ENCODE measurements at places on chromosomes 5 and 9. TPM values are rescaled to one million over a fixed set of nuclear protein-coding genes. Genes with fewer than 3 reads are reported as not detected.
A peak's percentile ranks its signal among the peaks of the same experiment; 100 is the strongest.

The RNF208 gene
- 0.43 TPM for total RNA-seq

- H3K36me3 ChIP-seq, result no peaks in the 10 kb centered on the region
- no peaks in the 10 kb centered on the region for H3K27me3 ChIP-seq
- no peak overlapping the region for H3K4me3 ChIP-seq
- H3K4me1 ChIP-seq, result no peaks in the 10 kb centered on the region
- no peak overlapping the region for H3K27ac ChIP-seq
- DNase-seq, result no peak
These were observed 25.4 kb upstream of the RASA1 start for GRCh38 chr5:87242242-87242641.

GRCh38 chr5:56620903-56621677 lies 194.3 kb upstream of the MAP3K1 start:
- H3K27ac ChIP-seq, result no peak overlapping the region
- no peak for DNase-seq
- no peak overlapping the region for H3K4me3 ChIP-seq
- H3K36me3 ChIP-seq, result no peaks in the 10 kb centered on the region

- H3K4me3 ChIP-seq, result peak overlapping the region; percentile 10
- peak; percentile 30 for DNase-seq
- H3K36me3 ChIP-seq, result peaks cover 9% of the 10 kb centered on the region
- peak overlapping the region; percentile 95 for H3K27ac ChIP-seq
- peaks cover 57% of the 10 kb centered on the region for H3K4me1 ChIP-seq
These were observed 142.4 kb downstream of the ELAVL2 start for GRCh38 chr9:23683611-23684061.

GRCh38 chr5:154868702-154869101 lies 10.3 kb downstream of the CNOT8 start:
- no peaks in the 10 kb centered on the region for H3K27me3 ChIP-seq
- DNase-seq, result peak; percentile 62
- peaks cover 53% of the 10 kb centered on the region for H3K36me3 ChIP-seq
- no peak overlapping the region for H3K27ac ChIP-seq

DNA sequence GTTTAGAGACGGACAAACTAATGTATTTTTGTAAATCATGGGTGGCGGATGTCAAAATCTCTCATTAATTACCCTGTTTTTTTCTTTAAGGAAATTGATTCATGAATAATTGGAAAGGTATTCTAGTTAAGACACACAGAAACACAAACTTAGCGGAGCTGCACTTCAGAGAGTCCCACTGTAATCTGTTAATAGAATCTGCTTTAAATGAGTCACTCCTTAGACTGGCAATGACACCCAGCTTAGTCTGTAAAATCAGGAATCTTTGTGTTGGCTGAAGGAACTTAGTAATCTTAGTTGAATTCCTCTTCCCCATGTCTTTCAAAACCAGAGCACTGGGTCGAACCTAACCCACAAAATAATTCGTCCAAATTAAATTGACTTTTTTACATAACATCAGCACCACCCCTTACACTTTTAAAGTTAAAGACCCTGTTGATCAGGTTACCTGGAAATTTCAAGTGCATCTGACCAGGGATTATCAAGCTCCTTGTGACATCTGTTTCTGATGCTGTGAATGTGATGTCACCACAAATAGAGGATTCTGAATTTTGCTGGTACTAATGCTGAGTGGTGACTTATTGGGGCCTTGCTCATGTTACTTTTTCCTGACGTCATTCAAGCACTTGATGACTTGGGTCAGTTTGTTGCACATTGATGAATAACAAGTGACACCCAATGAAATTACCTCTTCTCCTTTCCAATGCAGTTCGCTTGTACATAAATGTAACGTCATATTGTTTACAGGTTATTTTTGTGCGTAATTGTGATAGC lies 313.6 kb downstream of the KCTD16 start:
- H3K4me1 ChIP-seq, result no peaks in the 10 kb centered on the region
- H3K4me3 ChIP-seq, result no peak overlapping the region
- H3K27me3 ChIP-seq, result no peaks in the 10 kb centered on the region
- DNase-seq, result no peak
- no peaks in the 10 kb centered on the region for H3K36me3 ChIP-seq

DNA sequence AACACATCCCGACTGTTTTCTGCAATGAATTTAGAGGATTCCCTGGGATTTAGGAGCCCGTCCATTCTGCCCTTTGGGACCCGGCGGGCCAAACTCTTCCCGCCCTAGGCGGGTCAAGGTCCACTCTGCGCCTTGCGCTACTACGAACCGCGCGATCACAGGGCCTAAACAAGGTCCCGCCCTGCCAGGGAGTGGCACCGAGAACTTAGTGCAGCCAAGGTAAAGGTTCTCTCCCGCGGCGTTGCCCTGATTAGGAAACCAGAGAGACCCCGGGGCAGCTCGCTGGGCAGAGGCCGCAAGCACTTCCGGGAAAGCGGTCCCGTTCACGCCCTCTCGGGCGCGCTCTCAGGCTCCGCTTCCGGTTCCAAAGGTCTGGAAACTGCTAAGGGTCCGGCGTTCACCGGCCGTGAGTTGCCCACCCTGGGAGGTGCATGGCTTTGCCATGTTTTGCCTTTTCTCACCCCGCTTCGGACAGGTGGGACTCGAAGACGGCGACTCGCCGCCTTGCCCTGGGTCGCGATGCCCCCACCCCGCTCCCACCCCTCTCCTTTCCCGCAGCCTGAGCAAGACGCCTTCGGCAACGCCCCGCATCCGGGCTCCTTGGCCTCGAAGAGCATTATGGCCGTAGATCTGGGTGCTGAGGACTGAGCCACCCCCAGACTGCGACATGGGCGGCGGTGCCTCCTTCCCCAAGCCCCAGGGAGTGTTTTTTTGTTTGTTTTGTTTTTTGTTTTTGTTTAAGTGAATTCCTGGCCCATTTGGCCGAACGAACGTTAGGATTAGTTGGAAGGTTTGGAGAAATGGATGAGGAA lies 23.4 kb downstream of the HNRNPK start:
- H3K36me3 ChIP-seq, result no peaks in the 10 kb centered on the region
- DNase-seq, result peak; percentile 52
- peak overlapping the region; percentile 61 for H3K4me3 ChIP-seq
- H3K27ac ChIP-seq, result peak overlapping the region; percentile 60
- H3K27me3 ChIP-seq, result no peaks in the 10 kb centered on the region

The TEX10 gene
- total RNA-seq, result 92.4 TPM

- DNase-seq, result no peak
- no peak overlapping the region for H3K27ac ChIP-seq
- no peaks in the 10 kb centered on the region for H3K27me3 ChIP-seq
- no peak overlapping the region for H3K4me3 ChIP-seq
- no peaks in the 10 kb centered on the region for H3K36me3 ChIP-seq
These were observed 211.5 kb upstream of the NREP start for GRCh38 chr5:111968459-111968858.

- H3K27ac ChIP-seq, result no peak overlapping the region
- H3K4me3 ChIP-seq, result no peak overlapping the region
- no peaks in the 10 kb centered on the region for H3K36me3 ChIP-seq
- H3K4me1 ChIP-seq, result no peaks in the 10 kb centered on the region
- DNase-seq, result peak; percentile 14
These were observed 125.6 kb downstream of the NXNL2 start for GRCh38 chr9:88660611-88661010.

GRCh38 chr5:86864051-86864450 lies 246.3 kb downstream of the COX7C start:
- H3K27me3 ChIP-seq, result no peaks in the 10 kb centered on the region
- H3K36me3 ChIP-seq, result no peaks in the 10 kb centered on the region
- no peak for DNase-seq
- no peak overlapping the region for H3K27ac ChIP-seq
- peaks cover 3% of the 10 kb centered on the region for H3K4me1 ChIP-seq

DNA sequence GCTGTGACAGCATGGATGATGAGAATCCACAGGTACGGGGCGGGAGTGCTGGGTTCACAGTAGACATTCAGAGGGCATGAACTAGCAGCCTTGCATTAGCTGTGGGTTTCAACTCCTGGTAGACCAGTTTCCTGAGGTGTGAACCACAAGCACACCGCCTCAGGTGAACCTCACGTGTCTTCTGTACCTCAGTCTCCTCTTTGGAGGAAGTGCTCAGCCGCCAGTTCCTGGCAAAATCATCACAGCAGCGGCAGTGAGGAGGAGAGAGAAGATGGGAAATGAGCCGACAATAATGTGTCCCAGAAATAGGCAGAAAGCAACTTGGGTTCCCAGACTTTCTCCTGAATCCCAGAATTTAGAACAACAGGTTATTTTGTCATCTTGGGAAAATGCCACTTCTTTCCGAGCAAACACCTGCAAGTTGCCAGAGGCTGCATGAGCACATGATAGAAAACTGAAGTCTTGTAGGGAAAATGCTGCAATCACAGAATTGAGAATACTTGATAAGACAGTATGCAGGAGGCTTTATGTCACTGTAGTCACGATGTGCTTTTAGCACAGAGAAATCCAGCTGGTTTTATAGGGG lies 258.5 kb downstream of the AOPEP start:
- H3K4me3 ChIP-seq, result no peak overlapping the region
- H3K27ac ChIP-seq, result no peak overlapping the region
- no peak for DNase-seq
- H3K4me1 ChIP-seq, result peaks cover 18% of the 10 kb centered on the region

The RORB gene
- total RNA-seq, result not detected

DNA sequence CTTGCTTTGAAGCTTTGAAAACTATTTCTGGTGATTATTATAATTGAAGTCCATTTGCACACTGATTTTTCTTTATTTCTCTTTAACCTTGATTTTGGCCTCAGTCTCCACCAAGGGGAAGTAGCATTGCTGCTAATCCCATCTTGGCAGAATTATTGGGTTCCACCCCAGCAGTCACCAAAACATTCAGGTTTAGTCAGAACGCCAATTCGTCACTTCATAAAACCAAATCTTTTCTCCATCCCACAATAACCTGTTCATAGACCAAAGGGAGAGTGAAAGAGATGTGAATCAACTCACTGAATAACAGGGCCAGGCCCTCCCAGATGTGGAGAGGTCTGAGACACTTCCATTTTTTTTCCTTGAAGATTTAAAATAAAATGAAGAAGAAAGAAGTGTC lies 95.1 kb upstream of the VCAN start:
- H3K27ac ChIP-seq, result no peak overlapping the region
- H3K27me3 ChIP-seq, result no peaks in the 10 kb centered on the region
- no peak overlapping the region for H3K4me3 ChIP-seq
- no peaks in the 10 kb centered on the region for H3K4me1 ChIP-seq

DNA sequence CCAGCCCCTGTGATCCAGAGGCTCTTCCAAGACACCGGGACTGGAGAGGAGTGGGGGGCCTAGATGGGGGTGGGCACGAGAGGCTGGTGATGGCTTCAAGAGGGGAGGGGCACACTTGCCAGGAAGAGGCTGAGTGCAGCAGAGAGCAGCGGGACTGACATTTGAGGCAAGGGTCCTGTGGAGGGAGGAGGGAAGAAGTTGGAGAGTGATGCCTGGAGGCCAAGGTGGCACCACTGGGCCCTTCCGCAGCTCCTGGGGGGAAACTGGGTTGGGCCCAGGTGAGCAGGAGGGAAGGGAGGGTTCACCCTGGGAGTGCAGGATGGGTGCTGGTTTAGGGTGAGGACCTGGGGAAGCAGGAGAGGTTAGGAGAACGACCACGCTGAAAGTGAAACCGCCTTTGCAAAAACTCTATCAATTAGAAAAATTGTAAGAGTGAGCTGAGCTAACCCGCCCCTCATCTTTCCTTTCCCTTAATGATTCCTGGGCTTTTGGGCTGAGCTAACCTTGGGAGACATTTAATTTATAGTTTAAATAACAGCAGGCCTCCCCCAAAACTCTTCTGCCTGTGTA lies 26.2 kb downstream of the ABO start:
- no peaks in the 10 kb centered on the region for H3K4me1 ChIP-seq
- H3K36me3 ChIP-seq, result no peaks in the 10 kb centered on the region
- no peak overlapping the region for H3K4me3 ChIP-seq
- peaks cover 35% of the 10 kb centered on the region for H3K27me3 ChIP-seq
- DNase-seq, result no peak

- no peaks in the 10 kb centered on the region for H3K4me1 ChIP-seq
- DNase-seq, result no peak
- no peaks in the 10 kb centered on the region for H3K36me3 ChIP-seq
- H3K4me3 ChIP-seq, result no peak overlapping the region
These were observed 22.9 kb downstream of the PROP1 start for GRCh38 chr5:177973066-177973635.

DNA sequence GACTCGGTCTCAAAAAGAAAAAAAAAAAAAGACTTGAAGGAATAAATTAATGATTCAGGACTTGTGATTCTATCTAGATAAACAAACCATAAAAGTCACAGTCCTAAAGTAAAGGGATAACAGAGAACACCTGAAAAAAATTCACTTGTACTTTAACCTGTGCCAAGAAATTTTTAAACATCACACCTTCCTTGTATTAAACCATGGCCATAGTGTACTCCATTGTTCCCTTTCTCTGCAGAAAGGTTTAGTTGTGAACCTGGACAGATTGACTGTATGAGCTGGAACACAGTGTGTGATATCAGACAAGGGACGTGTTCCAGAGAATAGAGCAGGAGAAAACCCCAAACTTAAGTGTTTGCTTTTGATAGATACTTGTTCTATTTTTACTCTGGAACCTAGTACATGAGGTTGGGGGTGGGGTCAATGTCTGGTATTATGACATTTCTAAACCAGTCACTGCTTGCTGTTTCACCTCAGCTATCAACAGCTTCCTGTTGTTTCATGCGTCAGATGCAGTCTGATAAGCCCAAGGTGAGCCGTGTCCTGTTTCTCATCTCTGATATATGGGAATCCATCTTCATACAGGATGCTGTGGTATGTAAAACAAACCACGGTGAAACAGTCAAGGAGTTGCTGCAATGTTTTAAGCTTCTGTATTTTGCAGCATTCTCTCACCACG lies 62.5 kb upstream of the ITGA1 start:
- no peak overlapping the region for H3K27ac ChIP-seq
- no peaks in the 10 kb centered on the region for H3K4me1 ChIP-seq
- no peak for DNase-seq
- no peak overlapping the region for H3K4me3 ChIP-seq

The F12 gene
- total RNA-seq, result 6.5 TPM

DNA sequence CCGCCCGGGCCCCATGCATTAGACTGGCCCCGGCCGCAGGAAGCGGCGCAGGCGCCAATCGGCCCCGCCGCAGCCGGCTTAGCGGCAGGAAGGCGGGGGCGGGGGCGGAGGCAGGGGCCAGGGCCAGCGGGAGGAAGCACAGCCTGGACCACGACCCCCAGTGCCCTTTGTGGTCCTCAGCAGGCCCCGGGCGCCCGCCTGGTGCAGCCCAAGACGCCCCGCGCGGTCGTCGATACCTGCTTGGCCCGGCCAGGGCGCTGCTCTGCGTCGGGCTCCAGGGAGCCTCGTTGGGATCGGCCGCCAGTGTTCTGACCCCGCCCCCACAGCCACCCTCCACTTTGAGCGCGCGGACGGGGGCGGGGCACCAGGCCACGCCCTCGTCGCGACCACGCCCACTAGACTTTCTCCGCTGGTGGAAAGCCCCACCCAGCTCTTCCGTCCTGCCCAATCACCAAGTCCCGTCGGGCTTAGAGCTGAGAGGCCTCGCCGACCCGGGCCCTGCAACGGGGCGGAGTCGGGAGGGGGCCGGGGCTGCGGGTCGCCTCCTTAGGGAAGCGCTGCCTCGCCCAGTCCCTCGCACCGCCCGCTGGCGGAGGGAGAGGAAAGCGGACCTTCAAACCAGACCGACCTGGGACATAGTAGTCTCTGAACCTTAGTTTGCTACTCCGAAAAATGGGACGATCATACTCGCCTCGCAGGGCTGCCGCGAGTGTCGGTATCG lies at the start of gene PDLIM7:
TSS of gene PDLIM7 (minus strand) at position 313 of the 721 bp plus-strand sequence. CDS start 1,092 bp downstream, outside the sequence.
- peak within 1 kb of the TSS; percentile 76 for H3K4me3 ChIP-seq
- peak within 1 kb of the TSS; percentile 90 for H3K27ac ChIP-seq
- DNase-seq, result peak; percentile 98
- peaks cover 8% of the 10 kb centered on the region for H3K36me3 ChIP-seq

- no peaks in the 10 kb centered on the region for H3K27me3 ChIP-seq
- H3K4me1 ChIP-seq, result no peaks in the 10 kb centered on the region
- H3K36me3 ChIP-seq, result no peaks in the 10 kb centered on the region
- no peak overlapping the region for H3K4me3 ChIP-seq
These were observed 78.0 kb downstream of the GABRA1 start for GRCh38 chr5:161925960-161926359.
